A549 treated with DMSO at 1 μM for 4 hours (cell line): ENCODE measurements at places on chromosomes 1 and 21. TPM values are rescaled to one million over a fixed set of nuclear protein-coding genes. Genes with fewer than 3 reads are reported as not detected.

EDEM3 gene
- 7.4 to 12.0 TPM (median 10.5 TPM) in 5 replicates for total RNA-seq

TMEM35B gene
- 16.7 to 20.1 TPM (median 17.3 TPM) in 5 replicates for total RNA-seq

ROR1 gene
- total RNA-seq, result 12.3 to 15.2 TPM (median 13.1 TPM) in 5 replicates

SH2D1B gene
- 0.03 to 0.15 TPM (median 0.11 TPM) in 5 replicates for total RNA-seq

NRDC gene
- total RNA-seq, result 69.6 to 87.4 TPM (median 82.0 TPM) in 5 replicates

FALEC gene
- 0.17 to 0.33 TPM in 2 of 5 replicates, not detected in the others for total RNA-seq

BRDT gene
- not detected in 5 replicates for total RNA-seq

UBR4 gene
- 96.3 to 123 TPM (median 112 TPM) in 5 replicates for total RNA-seq

TNFRSF25 gene
- 2.9 to 3.9 TPM (median 3.7 TPM) in 5 replicates for total RNA-seq

GBP1 gene
- total RNA-seq, result 0.07 to 0.16 TPM (median 0.10 TPM) in 4 of 5 replicates, not detected in the other

RIPPLY3 gene
- 0.38 to 0.93 TPM (median 0.70 TPM) in 5 replicates for total RNA-seq

PSMG1 gene
- total RNA-seq, result 75.2 to 99.6 TPM (median 89.4 TPM) in 5 replicates

CHIA gene
- total RNA-seq, result not detected in 5 replicates

SYPL2 gene
- total RNA-seq, result 0.10 to 0.19 TPM (median 0.15 TPM) in 5 replicates

NPHS2 gene
- not detected in 5 replicates for total RNA-seq

SLC1A7 gene
- total RNA-seq, result 0.04 TPM in 1 of 5 replicates, not detected in the others

FAM72D gene
- total RNA-seq, result 5.3 to 7.8 TPM (median 7.0 TPM) in 5 replicates

OPTC gene
- total RNA-seq, result not detected in 5 replicates

OR2L13 gene
- not detected in 5 replicates for total RNA-seq

CNR2 gene
- total RNA-seq, result not detected in 5 replicates

SLC45A3 gene
- 5.5 to 7.2 TPM (median 6.7 TPM) in 5 replicates for total RNA-seq

ZNF683 gene
- total RNA-seq, result not detected in 5 replicates

SFN gene
- 425 to 552 TPM (median 445 TPM) in 5 replicates for total RNA-seq

SOX13 gene
- total RNA-seq, result 17.2 to 21.3 TPM (median 19.4 TPM) in 5 replicates

RAB13 gene
- 129 to 155 TPM (median 130 TPM) in 5 replicates for total RNA-seq

DDR2 gene
- total RNA-seq, result 0.19 to 0.49 TPM (median 0.34 TPM) in 5 replicates

MATN1 gene
- 0.10 to 0.12 TPM (median 0.11 TPM) in 4 of 5 replicates, not detected in the other for total RNA-seq

FBXO2 gene
- 7.6 to 9.4 TPM (median 9.2 TPM) in 5 replicates for total RNA-seq

OR2T33 gene
- total RNA-seq, result not detected in 5 replicates

ASH1L gene
- total RNA-seq, result 10.8 to 14.2 TPM (median 12.8 TPM) in 5 replicates

IGFN1 gene
- total RNA-seq, result 0.85 to 1.5 TPM (median 1.1 TPM) in 5 replicates

ARHGEF16 gene
- 3.5 to 5.8 TPM (median 5.1 TPM) in 5 replicates for total RNA-seq

SELP gene
- total RNA-seq, result not detected in 5 replicates

GJA4 gene
- total RNA-seq, result not detected in 5 replicates

ETV3L gene
- total RNA-seq, result not detected in 5 replicates
